Activated T-cell treated with anti-CD3 and anti-CD28 coated beads, Interleukin-2, amount 50 U/mL, for 1 hour (primary cell): ENCODE measurements at places on chromosomes 16 and 17.

DNA sequence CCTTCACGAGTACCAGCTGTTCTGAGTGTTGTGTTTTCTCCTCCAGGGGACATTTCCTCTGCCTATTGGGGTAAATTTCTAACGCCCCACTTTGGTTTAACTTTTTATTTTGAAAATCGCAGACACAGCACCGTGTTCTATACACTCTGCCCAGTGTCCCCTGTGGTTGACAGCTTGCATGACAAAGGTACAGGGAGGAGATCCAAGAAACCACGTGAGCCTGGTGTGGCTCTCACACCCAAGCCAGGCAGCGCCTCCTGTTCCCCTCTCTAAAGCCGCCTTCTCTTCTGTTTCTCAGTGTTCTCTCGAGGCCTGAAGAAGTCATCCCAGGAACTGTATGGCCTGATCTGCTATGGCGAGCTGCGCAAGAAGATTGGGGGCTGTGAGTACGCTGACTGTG is 25.4 kb downstream of the CRAMP1 start:
- no peak for DNase-seq

GRCh38 chr16:31382485-31383161 is 10.5 kb upstream of the ITGAD start:
- DNase-seq: peak; percentile 58

- no peak for DNase-seq
Observed at GRCh38 chr17:7704601-7705268, at the start of gene EFNB3. EFNB3 (plus strand) TSS chr17:7705202; CDS start chr17:7705599, 397 bp downstream.

- DNase-seq: no peak
Observed at GRCh38 chr17:1078831-1079561, 82.1 kb downstream of the TIMM22 start.

DNA sequence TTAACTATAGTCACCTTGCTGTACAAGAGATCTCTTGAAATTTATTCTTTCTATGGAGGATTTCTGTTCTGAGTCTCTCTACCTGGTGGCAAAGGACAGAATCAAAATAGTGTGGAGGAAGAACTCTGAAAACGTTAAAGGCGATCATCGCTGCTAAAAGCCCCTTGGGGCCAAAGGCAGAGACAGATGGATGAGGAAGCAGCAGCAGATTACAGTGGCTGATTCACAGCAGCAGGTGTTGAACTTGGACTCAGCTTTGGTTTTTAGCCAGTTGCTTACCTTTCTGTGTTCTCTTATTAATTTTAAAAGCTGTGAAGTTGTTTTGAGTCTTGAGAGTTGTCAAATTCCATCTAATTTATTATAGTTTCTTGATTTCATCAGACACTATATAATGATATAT is 956.1 kb upstream of the GOT2 start:
- DNase-seq: no peak

- DNase-seq: no peak
Observed at GRCh38 chr16:6146874-6147425, 1049.4 kb upstream of the EEF2KMT start.

DNA sequence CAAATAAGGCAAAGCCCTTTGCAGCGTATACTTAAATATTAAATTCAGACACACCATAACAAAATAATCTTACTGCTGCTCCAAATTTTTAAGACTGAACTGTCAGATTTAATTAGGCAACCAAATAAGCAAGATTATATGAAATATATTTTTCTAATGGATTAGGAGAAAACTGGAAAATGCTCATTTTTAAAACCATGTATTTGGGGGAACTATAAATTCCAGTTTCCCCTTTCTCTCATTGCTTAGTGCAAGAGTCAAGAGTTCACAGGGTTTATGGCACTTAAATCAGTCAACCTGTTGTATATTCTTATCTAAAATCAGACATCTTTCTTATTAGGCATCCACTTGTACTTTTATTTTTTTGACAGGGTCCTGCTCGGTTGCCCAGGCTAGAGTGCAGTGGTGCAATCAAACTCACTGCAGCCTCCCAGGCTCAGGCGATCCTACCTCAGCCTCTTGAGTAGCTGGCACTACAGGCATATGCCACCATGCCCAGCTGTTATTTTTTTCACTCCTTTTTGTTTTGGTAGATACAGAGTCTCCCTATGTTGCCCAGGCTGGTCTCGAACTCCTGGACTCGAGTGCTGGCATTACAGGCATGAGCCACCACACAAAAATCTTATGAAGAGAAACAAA is 2.1 kb upstream of the KANSL1 start:
- no peak for DNase-seq

GRCh38 chr16:56841233-56841632 is 23.8 kb upstream of the SLC12A3 start:
- DNase-seq: no peak

DNA sequence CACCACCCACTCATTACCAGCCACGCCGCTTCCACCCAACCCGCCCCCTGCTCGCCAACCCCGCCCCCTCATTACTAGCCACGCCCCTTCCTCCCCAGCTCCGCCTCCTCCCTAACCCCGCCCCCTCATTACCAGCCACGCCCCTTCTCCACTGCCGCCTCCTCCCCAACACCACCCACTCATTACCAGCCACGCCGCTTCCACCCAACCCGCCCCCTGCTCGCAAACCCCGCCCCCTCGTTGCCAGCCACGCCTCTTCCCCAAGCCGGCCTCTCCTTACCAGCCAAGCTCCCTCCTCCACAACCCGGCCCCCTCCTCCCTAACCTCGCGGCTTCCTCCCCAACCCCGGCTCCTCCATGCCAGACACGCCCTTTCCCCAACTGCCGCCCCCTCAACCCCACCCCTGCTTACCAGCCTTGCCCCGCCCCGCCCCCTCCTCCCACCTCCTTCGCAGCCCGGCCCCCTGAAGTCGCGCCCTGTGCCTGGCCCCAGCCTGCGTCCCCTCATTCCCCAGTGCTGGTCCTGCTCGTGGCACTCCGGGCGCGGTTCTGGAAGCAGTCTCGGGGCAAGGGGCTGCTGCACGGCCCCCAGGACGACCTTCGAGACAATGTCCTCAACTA is 7.3 kb downstream of the SLC22A31 start:
- DNase-seq: no peak

GRCh38 chr17:33948309-33948708 is 306.8 kb upstream of the CCL2 start:
- no peak for DNase-seq

DNA sequence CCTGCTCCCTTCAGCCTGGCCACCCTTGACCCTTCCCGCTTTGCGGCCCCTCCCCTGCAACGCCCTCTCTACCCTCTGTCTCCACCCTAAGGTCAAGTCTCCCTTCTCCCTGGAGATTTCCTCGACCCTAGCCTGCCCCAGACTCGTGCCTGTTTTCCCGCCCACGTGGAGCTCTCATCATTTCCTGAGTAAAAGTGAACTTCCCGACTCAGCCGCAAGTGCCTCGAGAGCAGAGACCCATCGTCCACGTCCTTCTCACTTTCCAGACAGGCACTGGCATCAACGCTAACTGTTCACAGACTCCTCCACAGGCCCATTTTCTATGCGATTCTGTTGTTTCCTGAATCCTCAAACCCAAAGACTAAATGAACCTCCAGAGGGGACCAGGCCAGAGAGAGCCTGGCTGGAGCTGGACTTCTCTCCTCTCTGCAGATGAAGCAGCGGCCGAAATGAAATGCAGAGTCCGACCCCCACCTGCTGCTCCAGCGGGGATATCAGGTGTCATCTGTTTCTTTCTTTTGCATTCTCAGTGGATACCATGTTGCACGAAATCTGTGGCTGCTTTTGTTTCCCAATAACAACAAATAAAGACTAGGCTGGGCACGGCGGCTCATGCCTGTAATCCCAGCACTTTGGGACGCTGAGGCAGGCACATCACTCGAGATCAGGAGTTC is 52.5 kb downstream of the RTN4RL1 start:
- no peak for DNase-seq

GRCh38 chr17:82399041-82399441 is 19.1 kb upstream of the HEXD start:
- DNase-seq: no peak

GRCh38 chr17:55237841-55238178 is 26.9 kb upstream of the HLF start:
- no peak for DNase-seq

- no peak for DNase-seq
Observed at GRCh38 chr16:3479654-3480216, 15.6 kb downstream of the C16orf90 start.

DNA sequence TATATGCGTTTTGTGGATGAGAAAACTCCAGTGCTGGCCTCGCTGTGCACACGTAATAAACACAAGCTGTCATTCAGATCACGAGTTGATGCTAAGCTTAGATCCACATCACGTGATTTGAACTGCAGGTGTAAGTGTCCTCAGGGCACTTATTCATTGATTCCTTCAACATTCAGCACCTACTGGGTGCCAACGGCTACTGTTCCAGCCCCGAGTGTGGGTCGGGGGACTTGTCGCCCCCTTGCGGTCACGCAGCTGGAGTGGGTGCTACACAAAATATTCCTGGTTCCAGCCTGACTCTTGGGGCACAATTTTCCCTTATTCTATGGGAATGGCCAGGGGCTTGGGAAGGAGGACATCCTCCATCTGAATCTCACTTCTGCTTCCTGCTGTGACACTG is 29.9 kb upstream of the GINS2 start:
- no peak for DNase-seq
